ENCODE measurements at places on chromosomes 1 and 21.

GRCh38 chr1:21939650-21940374 lies 2.7 kb upstream of the HSPG2 start:
- DNase-seq, result no peak

- no peak for DNase-seq
Measured at GRCh38 chr1:248696261-248696660, 6.3 kb downstream of the OR14I1 start.

DNA sequence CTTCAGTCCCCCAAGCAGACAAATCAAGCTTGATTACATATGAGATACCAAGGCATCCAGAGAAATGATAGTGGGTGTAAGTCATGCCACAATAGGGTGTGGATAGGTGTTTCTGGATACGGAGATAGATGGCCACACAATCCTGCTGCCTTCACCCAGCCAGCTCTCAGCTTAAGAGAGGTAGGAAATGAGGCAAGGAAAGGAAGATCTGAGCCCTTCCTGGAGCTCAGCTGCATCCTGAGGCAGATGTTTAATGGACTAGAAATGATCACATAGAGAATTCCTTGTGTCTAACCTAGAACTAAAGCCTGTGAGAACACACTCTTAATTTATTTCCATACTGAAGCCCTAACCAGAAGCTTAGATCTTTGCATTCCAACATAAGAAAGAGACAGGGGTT lies 210.3 kb downstream of the ST6GALNAC3 start:
- DNase-seq, result no peak

- DNase-seq, result peak; percentile 3
Measured at GRCh38 chr1:53343831-53344668, 16.2 kb upstream of the LRP8 start.

- peak; percentile 12 for DNase-seq
Measured at GRCh38 chr1:26799479-26800142, 11.9 kb downstream of the PIGV start.

- DNase-seq, result no peak
Measured at GRCh38 chr1:39564340-39564739, 12.2 kb downstream of the PABPC4 start.

DNA sequence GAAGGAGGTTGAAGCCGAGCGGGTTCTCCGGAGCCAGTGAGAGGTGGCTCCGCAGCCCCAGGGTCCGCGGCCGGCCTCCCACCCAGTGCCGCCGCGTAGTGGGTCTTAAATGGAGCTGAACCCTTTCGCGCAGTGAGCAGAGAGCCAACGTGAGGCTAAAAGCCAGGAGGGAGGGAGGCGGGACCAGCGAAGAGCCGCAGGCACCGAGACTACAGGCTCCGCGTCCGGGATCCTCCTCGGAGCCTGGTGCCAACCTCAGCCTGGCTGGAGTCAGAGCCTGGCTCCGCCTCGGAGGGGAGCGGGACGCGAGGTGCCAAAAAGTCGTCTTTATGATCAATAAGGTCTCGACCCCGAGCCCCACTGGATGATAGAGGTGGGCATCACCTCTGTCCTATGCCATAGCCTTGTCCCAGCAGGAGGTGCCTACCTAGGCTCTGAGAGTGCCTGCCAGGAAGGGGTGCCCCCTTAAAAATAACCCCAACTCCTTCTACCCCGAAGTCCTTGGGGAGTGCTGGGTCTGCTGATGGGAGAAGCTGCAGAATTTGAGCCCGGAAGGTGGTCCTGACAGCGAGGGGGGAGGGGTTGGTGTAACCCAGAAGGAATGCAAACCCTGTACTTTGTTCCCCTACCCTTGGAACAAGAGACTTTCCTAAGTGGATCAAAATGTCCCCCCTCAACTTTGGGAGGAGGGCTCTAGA lies 1.6 kb downstream of the IGSF21 start:
- DNase-seq, result no peak

DNA sequence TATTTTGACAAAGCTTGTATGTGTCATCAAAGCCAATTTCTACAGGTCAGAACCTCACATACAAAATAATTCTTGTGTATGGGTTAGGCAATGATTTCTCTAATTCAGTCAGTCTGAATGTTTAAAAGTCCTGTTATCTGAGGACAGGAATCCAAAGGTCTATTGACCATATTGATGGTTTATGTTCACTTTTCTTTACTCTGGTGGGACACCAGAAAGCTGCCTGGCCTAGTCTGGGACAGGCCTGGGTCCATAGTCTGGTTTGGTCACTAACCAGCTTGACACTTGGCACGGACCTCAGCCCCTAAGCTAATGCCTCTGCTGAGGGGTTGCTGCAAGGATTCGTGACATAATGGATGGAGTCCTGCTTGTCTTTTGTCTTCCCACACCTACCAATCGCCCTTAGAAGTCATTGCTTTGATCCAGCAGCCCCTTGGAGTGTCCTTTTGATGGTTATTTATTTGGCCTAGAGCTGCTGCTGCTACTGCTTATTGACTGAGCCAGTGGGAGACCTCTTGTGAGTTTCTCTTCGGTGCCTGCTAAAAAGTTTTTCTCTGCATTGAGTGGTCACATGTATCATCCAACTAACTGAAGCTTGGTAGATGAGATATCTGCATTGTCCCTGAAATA lies 15.7 kb downstream of the IFNAR2 start:
- DNase-seq, result no peak

- DNase-seq, result no peak
Measured at GRCh38 chr1:221759436-221759835, 17.5 kb upstream of the DUSP10 start.

DNA sequence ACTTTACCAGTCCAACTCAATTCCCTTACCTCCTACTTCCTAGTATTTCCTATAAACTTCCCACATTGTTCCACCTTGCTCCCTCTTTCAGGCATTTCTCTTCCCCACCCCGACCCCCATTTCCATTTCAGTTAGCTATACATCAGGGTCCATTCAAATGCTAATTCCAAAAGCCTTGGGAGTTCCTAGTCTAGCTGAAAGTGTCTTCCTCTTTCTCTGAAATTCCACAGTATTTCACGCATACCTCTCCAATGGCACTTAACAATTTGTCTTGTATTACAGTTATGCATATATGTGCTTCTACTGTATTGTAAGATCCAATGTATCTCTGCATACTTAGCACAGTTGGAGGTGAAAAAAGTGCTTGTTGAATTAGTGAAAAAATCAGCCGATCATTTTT lies 94.9 kb downstream of the ZNF644 start:
- DNase-seq, result no peak

- no peak for DNase-seq
Measured at GRCh38 chr1:48916130-48917069, 139.7 kb upstream of the BEND5 start.

DNA sequence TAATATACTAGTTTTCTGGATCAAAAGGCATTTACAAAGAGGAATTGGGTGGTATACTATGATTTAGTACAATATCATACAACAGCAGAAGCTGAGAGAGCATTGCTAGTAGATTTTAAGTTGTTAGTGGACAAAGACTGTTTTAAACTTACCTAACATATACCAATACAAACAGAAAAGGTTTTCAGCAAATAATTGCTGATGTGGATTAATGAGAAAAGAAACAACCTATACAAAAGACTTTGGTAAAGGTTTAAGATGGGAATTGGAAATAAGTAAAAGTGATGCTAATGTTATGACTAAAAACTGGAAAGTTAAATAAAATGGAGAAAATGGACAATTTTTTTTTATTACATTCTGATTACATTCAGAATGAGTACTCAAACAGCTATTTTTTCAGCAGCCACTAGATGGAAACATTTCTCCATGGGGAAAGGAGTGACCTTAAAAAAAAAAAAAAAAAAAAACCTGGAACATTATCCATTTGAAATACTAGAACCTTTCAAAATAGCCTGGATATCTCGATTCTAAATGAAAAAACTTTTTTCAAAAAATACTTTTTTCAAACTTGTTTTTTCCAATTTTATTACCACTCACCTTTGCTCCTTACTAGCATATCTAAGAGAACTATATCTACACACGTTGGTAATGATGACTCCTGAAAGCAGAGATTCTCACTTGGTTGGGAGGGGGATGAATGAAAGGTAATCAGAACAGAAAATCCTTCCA lies 55.4 kb downstream of the EPRS1 start:
- DNase-seq, result no peak

GRCh38 chr1:41340655-41341364 lies 20.4 kb upstream of the FOXO6 start:
- DNase-seq, result no peak

- no peak for DNase-seq
Measured at GRCh38 chr1:94772845-94773244, 47.3 kb upstream of the SLC44A3 start.

- no peak for DNase-seq
Measured at GRCh38 chr1:119787776-119788175, 19.1 kb upstream of the HMGCS2 start.

GRCh38 chr1:161216945-161217712 lies 2.0 kb downstream of the FCER1G start:
- DNase-seq, result peak; percentile 47

- no peak for DNase-seq
Measured at GRCh38 chr21:41530366-41530765, 22.4 kb upstream of the TMPRSS2 start.

DNA sequence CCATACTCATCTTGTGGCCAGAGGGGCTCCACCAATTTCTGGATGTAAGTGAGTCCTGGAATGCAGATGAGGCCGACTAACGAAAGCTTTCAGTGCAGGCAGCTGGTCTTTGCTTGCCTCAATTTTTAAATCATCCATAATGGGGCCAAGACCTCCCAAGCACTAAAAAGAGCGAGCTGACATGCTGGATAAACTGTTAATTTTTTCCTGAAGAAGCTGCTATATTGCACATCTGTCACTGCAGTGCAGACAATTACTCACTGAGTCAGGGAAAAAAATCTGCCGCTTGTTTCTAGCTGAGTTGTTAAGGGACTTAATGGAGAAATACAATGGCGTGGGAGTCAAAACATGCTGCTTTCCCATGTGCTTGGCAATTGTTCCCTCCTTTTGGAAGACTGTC lies 205.5 kb downstream of the GPATCH2 start:
- no peak for DNase-seq

- peak; percentile 62 for DNase-seq
Measured at GRCh38 chr1:42913426-42914091, 45.1 kb downstream of the SLC2A1 start.

GRCh38 chr1:214124915-214125314 lies 137.1 kb downstream of the PROX1 start:
- no peak for DNase-seq

- DNase-seq, result no peak
Measured at GRCh38 chr1:186500804-186501203, 39.9 kb upstream of the PDC start.

DNA sequence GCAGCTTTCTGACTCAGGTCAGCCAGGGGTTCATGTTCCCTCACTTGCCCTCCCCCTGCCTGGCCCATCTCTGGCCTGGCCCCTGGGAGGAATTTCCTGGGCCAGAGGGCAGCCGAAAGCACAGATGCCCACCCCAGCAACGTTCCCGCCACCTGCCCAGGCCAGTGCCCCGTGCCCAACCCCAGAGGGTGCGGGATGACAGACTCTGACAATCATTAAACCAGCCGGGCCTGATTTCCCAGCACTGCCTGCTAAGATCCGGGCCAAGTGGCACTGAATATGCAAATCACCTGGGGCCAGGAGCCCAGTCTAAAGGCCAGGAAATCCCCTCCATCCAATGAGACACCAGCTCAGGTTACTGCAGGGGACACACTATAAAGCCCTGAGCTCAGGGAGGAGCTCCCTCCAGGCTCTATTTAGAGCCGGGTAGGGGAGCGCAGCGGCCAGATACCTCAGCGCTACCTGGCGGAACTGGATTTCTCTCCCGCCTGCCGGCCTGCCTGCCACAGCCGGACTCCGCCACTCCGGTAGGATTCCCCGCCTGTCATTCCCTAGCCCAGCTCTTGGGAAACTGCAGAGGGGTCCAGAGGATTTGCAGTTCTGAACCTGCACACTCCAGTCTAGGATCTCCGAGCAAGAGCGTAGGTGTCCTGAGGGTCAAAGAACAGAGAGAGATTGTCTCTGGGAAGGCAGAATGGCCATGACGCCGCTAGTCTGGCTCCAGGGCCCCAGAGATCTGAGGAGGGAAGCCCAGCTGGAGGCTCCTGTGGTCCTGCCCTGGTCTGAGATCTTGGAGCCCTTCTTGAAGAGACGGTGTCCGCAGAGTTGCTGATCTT lies at the start of gene ELF3:
TSS of gene ELF3 (plus strand) at position 408 of the 836 bp plus-strand sequence. CDS start 550 bp downstream, outside the sequence.
- no peak for DNase-seq

DNA sequence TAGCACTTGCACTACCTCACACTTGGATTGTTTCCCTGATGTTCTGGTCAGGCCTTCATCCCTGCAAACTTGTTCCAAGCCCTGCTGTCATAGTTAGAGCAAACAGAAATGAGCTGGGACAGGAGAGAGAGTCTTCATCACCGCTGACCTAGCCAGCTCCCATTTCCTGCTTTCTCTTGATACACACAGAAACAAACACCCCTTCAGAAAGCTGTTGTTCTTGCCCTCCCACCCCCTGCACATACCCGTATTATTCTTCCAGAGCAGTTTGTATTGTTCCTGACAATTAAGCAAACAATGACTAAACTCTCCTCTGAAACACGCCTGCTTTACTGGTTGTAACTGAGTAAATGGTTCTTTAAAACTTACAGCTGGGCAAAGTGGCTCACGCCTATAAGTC lies 2.9 kb upstream of the SYT2 start:
- no peak for DNase-seq

- no peak for DNase-seq
Measured at GRCh38 chr1:117161887-117162286, 40.3 kb upstream of the TRIM45 start.

DNA sequence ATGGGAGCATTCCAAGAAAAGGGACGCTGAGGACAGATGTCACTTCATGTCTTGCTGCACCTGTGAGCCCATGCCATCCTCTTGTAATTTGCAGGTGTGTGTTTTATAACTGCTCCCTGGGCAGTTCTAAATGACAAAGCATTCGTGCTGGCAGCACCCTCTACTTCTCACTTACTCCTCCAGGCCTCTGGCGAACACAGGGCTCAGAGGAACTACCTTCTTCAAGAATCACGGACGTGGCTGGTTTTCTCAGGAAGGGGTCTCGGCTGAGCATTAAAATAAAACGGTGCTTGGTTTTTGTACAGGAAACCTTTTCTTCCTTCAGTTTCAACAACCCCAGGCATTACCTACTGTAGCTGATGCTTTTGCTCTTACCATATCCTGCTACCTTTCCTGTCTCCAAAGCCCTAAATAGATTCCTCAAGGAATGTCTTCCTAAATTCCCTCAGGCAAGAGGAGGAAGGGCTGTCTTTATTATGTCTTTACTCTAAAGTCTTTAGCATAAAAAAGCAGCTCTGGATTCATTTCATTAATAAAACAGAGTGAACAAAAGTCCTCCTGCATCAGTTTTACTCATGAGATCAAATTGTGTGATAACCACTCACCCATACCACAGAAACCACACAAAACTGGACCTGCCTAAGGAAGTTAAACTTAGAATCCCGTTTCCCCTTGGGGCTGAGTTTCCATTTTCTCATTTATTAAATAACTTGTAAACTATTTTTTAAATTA lies 79.0 kb upstream of the MAP10 start:
- no peak for DNase-seq

GRCh38 chr1:231931146-231931545 lies 304.6 kb downstream of the DISC1 start:
- DNase-seq, result no peak

GRCh38 chr1:83818916-83819315 lies 180.0 kb downstream of the TTLL7 start:
- no peak for DNase-seq

DNA sequence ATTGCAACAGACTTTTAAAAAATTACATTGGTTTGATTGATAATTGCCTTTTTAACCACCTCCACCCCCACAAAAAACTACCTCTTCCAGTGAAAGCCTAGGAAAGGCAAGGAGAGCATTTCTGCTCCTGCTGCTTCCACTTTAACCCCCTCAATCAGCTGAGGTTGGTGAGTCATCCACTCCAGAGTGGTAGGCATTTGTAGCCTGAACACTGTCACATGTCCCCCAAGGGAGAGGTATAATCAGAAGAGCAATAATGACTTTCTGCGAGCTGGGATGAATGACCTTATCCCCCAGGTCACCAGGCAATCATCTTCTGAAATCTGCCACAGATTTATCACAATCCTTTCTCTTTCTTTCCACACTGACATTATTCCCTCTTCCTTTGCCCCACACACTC lies 126.6 kb upstream of the CAMK1G start:
- DNase-seq, result no peak
